Left ventricle myocardium inferior (tissue), 1 donor: ENCODE measurements at places on chromosomes 16 and 17. TPM values are rescaled to one million over a fixed set of nuclear protein-coding genes. Genes with fewer than 3 reads are reported as not detected.

GRCh38 chr17:79255926-79256585 is 181.4 kb downstream of the ENGASE start:
- H3K27ac ChIP-seq = no peak overlapping the region
- H3K27me3 ChIP-seq = peaks cover 100% of the 10 kb centered on the region
- DNase-seq = no peak
- no peak overlapping the region for H3K4me3 ChIP-seq
- no peaks in the 10 kb centered on the region for H3K36me3 ChIP-seq

DNA sequence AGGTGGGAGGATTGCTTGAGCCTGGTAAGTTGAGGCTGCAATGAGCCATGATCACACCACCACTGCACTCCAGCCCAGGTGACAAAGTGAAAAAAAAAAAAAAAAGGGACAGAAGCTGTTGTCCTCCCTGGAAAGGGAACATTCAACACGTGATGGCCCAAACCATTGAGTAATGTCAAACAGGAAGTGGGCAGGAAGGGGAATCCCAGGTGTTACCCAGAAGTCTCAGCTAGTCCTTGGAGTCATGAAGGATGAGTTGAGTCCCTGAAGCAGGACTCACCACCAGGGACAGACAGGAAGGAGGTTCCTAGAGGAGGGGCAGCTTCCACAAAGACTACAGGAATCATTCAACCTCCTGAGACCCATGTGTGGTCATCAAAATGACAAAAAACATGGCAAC is 19.8 kb upstream of the CMIP start:
- no peaks in the 10 kb centered on the region for H3K36me3 ChIP-seq
- no peak for DNase-seq
- H3K27ac ChIP-seq = no peak overlapping the region
- no peaks in the 10 kb centered on the region for H3K4me1 ChIP-seq
- no peaks in the 10 kb centered on the region for H3K27me3 ChIP-seq
- H3K4me3 ChIP-seq = no peak overlapping the region

- no peak overlapping the region for H3K4me3 ChIP-seq
- no peak for DNase-seq
- no peak overlapping the region for H3K27ac ChIP-seq
- H3K4me1 ChIP-seq = peaks cover 11% of the 10 kb centered on the region
- H3K36me3 ChIP-seq = no peaks in the 10 kb centered on the region
Measured at GRCh38 chr17:58277107-58277801, 3.5 kb downstream of the MPO start.

GRCh38 chr16:6446370-6446769 is 886.3 kb upstream of the RBFOX1 start:
- no peaks in the 10 kb centered on the region for H3K4me1 ChIP-seq
- H3K4me3 ChIP-seq = no peak overlapping the region
- no peak for DNase-seq
- H3K27me3 ChIP-seq = no peaks in the 10 kb centered on the region

- no peak overlapping the region for H3K27ac ChIP-seq
- peaks cover 87% of the 10 kb centered on the region for H3K36me3 ChIP-seq
- H3K27me3 ChIP-seq = no peaks in the 10 kb centered on the region
- H3K4me3 ChIP-seq = no peak overlapping the region
Measured at GRCh38 chr17:57120814-57121213, 35.8 kb downstream of the AKAP1 start.

Gene KRTAP16-1
- total RNA-seq = not detected

DNA sequence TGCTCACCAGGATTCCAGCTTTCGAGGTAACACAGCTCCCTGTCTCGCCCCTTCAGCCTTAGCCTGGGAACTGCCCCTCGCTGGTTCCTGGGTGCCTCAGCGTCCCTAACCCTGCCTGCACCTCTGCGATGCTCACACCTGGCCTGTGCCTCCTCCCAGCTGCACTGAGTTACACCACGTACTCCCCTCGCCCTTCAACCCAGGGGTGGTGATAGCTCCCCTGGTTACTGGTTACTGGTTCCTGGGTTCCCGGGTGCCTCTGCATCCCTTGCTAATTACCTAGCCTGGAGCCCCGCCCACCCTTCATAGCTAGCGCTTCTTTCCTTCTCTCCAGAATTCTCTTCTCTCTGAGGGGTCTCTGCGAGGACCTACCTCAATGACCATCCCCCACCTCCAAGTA is 65.3 kb upstream of the PLCG2 start:
- no peaks in the 10 kb centered on the region for H3K27me3 ChIP-seq
- peak; percentile 10 for DNase-seq

GRCh38 chr17:37133136-37133535 is 184.4 kb downstream of the AATF start:
- no peak overlapping the region for H3K27ac ChIP-seq
- H3K27me3 ChIP-seq = no peaks in the 10 kb centered on the region
- peaks cover 23% of the 10 kb centered on the region for H3K36me3 ChIP-seq
- no peak overlapping the region for H3K4me3 ChIP-seq
- no peak for DNase-seq

DNA sequence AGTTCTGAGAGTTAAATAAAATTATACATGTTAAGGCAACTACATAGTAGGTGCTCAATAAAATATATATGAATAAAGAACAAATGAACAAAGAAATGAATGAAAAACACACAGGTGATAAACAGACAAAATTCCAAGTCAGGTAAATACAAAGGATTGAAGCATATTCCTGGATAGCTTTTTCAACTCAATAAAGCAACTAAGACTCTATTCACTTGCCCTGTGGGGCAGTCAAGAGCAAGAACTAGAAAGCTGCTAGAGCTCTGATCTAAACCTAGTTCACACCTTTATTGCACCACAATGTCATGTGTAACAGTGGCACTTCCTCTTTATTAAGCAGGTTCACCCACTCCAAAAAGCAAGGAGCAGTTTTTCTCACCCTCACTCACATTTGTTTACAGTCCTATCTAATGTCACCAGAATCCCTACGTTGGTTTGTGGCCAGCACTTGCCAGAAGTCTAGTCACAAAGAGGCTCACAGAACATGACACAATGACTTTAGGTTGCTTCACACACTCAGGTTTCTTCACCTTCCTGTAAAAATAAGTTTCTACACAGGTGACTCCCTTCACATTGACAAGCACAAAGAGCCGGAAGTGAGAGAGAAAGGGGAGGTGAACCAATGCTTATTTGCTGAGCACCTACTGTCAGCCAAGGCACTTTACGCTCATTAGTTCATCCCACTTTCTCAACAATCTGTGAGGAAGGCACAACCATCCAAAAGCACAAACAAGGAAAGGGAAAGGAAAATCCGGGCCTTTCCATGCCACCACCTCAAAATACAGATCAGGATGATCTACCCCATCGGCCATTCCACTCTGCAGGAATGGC is 70.8 kb downstream of the XPO6 start:
- H3K36me3 ChIP-seq = peaks cover 35% of the 10 kb centered on the region
- peak overlapping the region; percentile 48 for H3K27ac ChIP-seq
- H3K27me3 ChIP-seq = no peaks in the 10 kb centered on the region
- peaks cover 10% of the 10 kb centered on the region for H3K4me1 ChIP-seq
- no peak for DNase-seq

DNA sequence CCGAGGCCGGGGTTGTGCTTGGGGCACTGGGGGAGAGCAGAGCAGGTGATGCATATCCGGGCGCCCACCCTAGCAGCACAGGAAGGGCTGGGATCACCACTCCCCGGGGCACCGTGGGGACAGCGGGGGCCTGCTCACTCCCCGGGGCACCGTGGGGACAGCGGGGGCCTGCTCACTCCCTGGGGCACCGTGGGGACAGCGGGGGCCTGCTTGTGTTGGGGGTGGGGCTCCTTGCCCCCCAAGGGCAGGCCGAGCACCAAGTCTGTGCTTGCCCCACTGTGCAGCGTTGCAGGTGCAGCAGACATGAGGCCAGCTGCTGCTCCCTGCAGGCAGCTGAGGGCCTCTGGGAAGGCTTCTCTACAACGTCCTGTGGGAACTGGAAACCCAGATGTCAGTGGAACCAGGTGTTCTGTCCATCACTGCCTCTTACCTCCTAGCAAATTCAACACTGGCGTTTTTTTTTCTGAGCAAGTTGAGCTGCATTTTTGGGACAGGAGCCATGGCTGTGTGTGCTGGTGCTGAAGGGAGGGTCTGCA is 25.0 kb upstream of the ZNF750 start:
- H3K4me3 ChIP-seq = no peak overlapping the region
- H3K36me3 ChIP-seq = no peaks in the 10 kb centered on the region
- DNase-seq = no peak
- H3K27me3 ChIP-seq = no peaks in the 10 kb centered on the region
- peaks cover 58% of the 10 kb centered on the region for H3K4me1 ChIP-seq

Gene ACSM3
- 10.0 TPM for total RNA-seq

Gene WNK4
- total RNA-seq = not detected

Gene PLA2G10
- not detected for total RNA-seq

Gene ZNF624
- 1.2 TPM for total RNA-seq

GRCh38 chr17:22443061-22443460 is 750.7 kb downstream of the KCNJ18 start:
- H3K36me3 ChIP-seq = no peaks in the 10 kb centered on the region
- no peak overlapping the region for H3K4me3 ChIP-seq
- peaks cover 19% of the 10 kb centered on the region for H3K27me3 ChIP-seq

DNA sequence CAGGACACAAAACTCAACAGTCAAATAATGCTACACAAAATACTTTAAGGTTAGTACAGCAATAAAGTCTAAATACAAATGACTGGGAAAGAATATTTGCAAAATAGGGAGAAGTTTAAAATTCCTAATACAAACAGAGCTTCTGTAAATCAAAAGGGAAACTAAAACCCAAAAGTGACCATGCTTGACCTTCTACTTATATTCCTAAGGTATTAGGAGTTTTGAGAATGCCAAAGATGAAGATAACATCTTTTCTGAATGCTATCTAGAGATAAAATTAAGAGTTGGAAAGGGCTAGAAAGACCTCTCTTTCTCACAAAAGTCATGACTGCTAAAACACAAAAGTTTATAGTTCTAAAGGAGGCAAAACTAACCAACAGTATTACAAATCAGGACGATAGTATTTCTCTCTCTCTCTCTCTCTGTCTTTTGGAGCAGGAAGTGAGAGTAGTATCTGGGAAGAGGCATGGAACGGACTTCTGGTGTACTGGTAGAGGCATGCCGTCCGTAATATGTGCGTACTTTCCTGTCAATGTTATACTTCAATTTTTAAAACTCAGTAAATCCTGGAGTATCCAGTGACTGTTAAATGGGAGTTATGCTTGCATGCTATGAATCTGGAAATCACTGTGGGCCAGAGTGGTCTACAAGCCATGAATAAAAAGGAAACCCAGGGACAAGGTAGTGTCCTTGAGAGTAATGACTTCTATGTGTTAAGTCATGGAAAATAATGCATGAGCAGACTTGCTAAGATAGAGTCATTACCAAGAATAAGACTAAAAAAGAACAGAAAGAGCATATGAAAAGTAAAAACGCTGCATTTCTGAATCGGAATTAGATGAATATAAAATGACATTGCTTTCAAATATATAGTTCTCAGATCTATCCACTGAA is 49.7 kb upstream of the ANKFY1 start:
- H3K4me1 ChIP-seq = peaks cover 91% of the 10 kb centered on the region
- no peaks in the 10 kb centered on the region for H3K27me3 ChIP-seq
- H3K27ac ChIP-seq = peak overlapping the region; percentile 82
- H3K36me3 ChIP-seq = no peaks in the 10 kb centered on the region
- DNase-seq = no peak
- H3K4me3 ChIP-seq = peak overlapping the region; percentile 45

- H3K36me3 ChIP-seq = peaks cover under 1% of the 10 kb centered on the region
- H3K27me3 ChIP-seq = no peaks in the 10 kb centered on the region
- peak overlapping the region; percentile 90 for H3K27ac ChIP-seq
- H3K4me3 ChIP-seq = peak overlapping the region; percentile 93
Measured at GRCh38 chr16:27551036-27551435, 1.1 kb downstream of the KATNIP start.

- H3K4me1 ChIP-seq = no peaks in the 10 kb centered on the region
- H3K36me3 ChIP-seq = no peaks in the 10 kb centered on the region
- no peaks in the 10 kb centered on the region for H3K27me3 ChIP-seq
- DNase-seq = no peak
- no peak overlapping the region for H3K4me3 ChIP-seq
Measured at GRCh38 chr16:59604354-59604753, 870.2 kb upstream of the GOT2 start.

DNA sequence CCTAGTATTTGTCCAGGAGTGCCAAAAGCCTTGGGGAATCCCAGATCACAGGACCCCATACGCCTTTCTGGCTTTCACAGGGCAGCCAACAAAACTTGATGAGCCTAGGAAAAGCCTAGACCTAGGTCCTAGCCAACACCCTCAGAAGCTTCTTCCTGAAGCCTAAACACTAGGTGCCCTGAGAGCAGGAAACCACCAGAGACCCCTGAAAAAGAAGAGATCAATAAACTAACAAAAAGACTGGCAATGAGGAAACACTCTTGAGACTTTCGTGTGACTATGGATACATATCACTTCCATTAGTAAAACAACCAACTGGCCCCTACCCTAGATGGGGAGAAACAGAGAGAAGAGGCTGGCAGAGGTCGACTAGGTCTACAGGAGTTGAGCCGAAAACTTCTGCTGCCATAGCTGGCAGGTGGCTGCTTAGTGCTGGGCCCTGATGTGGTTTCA is 1.2 kb downstream of the ORMDL3 start:
- peak overlapping the region; percentile 87 for H3K4me3 ChIP-seq
- H3K27ac ChIP-seq = peak overlapping the region; percentile 92
- H3K36me3 ChIP-seq = peaks cover 29% of the 10 kb centered on the region

DNA sequence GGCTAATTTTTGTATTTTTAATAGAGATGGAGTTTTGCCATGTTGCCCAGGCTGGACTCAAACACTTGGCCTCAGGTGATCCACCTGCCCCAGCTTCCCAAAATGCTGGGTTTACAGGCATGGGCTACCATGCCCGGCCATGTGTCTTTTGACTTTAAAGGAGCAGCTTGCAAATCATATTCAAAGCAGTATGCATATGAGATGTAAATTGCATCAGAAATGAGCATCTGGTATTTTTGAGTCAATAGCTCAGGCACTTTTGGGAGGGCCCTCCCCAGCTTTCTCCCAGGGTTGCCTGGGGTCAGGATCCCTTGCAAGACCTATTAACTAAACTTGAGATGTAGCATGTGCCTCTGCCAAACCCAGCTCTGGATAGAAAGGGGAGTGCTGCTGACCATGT is 21.5 kb downstream of the EPOP start:
- H3K4me1 ChIP-seq = no peaks in the 10 kb centered on the region
- no peak overlapping the region for H3K27ac ChIP-seq
- DNase-seq = no peak

DNA sequence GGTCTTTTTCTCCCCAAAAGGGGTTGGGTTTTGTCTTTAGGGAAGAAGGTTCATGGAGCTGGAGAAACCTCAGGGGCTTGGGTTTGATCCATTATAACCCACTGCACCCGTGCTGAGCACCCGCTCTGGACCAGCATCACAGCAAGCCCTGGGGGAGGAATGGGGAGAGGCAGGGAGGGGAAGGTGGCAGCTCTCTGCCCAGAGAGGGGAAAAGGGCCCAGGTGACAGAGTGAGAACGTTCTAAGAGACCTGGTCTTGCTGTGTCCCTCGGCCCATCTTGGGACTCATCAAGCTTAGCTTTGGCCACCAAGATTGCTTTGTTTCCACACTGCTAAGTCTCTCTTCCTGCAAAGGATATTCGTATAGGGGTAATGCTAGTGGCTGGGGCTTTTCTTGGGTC is 38.2 kb upstream of the TAC4 start:
- no peak overlapping the region for H3K27ac ChIP-seq
- H3K36me3 ChIP-seq = no peaks in the 10 kb centered on the region
- DNase-seq = no peak
- H3K27me3 ChIP-seq = peaks cover 98% of the 10 kb centered on the region
- H3K4me1 ChIP-seq = peaks cover 10% of the 10 kb centered on the region
- no peak overlapping the region for H3K4me3 ChIP-seq

Gene CCL1
- total RNA-seq = not detected

- peaks cover 10% of the 10 kb centered on the region for H3K36me3 ChIP-seq
- DNase-seq = no peak
- no peak overlapping the region for H3K4me3 ChIP-seq
- H3K27me3 ChIP-seq = no peaks in the 10 kb centered on the region
Measured at GRCh38 chr17:60305141-60305540, 86.8 kb downstream of the USP32 start.

Gene NTHL1
- 21.7 TPM for total RNA-seq
